Posterior cingulate gyrus (tissue), 11 donors: ENCODE measurements at places on chromosomes 11 and 22.

GRCh38 chr11:130464291-130464812 lies 15.9 kb downstream of the ADAMTS15 start:
- no peak for DNase-seq

GRCh38 chr11:35458846-35459245 lies 39.5 kb upstream of the SLC1A2 start:
- DNase-seq, result no peak

- DNase-seq, result no peak
Measured at GRCh38 chr11:133530501-133530835, 1.8 kb downstream of the OPCML start.

GRCh38 chr11:61012737-61013215 lies 41.3 kb downstream of the CD6 start:
- no peak for DNase-seq

GRCh38 chr11:9753021-9753420 lies 89.1 kb downstream of the SWAP70 start:
- DNase-seq, result no peak

DNA sequence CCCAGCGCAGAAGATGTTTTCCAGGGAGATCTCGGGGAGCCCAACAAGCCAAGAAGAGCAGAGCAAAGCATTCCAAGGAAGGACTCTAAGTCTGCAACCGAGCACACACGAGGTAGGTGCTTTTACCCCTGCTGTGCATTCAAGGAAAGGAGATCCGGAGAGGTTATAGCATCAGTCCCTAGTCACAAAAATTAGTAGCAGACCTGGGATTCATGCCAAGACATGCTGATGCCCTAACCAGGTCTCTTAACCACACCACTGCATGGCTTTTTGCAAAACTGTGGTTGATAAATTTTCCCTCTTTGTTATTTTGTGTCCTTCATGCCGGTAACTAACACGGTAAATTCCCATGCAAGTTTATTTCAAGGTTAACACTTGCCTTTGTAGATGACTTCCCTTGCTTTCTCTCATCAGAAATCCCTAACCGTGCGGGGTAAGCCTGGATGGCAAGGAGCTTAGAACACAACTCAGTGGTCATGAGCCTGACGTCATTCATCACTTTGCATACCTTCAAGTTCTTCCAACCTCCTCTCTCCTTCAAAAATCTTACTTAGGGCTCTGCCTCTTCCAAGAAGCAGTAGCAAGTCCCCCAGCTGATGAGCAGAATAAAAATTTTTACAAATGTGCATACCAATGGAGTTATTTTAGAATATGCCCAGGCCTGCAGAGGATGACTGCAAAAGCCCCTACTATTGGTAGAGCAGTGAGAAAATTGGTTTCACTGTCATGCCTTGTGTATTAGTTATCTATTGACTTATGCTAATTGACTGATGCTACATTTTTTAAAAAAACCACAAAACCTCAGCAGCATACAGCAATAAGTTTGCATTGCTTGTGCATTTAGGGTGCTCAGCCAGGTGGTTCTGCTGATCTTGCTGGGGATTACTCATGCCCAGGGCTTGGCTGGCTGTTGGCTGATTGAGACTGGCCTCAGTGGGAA lies 465.1 kb downstream of the MN1 start:
- no peak for DNase-seq

DNA sequence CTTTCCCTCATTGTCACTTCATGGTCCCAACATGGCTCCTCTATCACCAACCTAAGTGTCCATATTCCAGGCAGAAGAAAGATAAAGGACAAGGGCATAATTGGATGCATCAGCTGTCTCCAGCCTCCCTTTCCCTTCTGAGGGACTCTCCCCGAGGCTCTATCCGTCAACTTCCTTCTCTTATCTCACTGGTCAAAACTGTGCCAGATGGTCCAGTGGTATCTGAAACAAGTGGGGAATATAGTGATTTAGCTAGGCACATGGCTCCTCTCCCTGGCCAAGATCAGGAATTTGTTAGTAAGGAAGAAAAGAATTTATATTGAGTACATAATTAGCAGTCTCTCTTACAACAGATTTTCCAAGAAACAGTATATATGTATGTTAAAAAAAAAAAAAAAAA lies 12.6 kb upstream of the SPON1 start:
- DNase-seq, result no peak

DNA sequence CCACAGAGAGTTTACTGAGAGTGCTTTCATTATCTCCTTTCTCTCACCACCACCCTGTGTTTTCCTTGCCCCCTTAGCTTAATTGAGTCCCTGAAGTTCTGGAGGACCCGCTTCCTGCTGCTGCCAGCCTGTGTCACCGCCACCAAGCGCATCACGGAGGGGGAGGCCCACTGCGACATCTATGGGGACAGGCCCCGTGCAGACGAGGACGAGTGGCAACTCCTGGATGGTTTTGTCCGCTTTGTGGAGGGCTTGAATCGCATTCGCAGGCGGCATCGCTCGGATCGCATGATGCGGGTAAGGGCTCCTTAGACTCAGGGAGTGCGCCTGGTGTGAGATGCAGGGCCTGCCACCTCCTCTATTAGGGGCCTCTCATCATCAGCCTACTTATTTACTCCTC lies 91.1 kb downstream of the DEPDC5 start:
- DNase-seq, result no peak

- DNase-seq, result no peak
Measured at GRCh38 chr11:102794382-102794781, 3.6 kb downstream of the MMP1 start.

DNA sequence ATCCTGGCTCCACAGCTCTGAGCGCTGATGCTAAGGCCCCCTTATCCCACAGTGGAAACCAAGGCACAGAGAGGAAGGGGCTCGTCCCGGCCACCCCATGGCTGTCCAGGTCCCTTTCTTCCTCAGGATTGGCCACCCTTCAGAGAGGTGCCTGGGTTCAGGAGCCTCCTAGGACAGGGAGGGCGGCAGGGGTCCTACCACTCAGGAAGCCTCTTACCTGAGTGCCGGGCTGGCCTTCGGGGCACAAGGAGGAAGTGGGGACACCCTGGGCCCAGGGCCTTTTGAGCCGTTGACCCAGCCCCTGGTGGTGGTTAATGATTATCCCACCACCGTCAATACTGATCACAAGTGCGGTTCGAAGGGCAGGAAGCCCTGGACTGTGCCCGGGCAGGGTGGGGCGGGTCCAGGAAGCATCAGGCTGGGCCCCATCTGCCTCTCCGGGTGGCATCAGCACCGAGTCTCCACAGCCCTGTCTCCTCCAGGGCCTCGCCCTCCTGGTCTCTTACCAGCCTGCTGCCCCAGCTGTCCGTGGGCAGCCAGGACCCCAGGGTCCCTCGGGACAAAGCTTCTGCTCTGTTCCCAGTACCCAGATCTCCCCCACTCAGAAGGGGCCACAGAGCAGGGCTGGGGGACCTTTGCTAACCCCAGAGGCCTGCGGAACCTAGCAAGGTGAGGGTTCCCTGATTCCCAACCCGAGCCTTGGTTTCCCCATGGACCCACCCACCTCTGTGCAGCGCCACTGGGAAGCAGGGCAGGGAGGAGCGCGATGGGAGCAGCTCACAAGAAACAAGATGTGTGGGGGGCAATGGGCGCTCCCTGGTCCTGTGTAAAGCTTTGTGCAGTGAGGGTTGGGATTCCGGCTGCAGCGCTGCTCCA lies 15.0 kb upstream of the EHD1 start:
- no peak for DNase-seq

GRCh38 chr11:1932681-1933080 lies 13.2 kb downstream of the TNNT3 start:
- no peak for DNase-seq
